ENCODE measurements at places on chromosomes 3 and 15.

- DNase-seq, result no peak
Observed at GRCh38 chr3:270688-271087, 74.1 kb downstream of the CHL1 start.

- no peak for DNase-seq
Observed at GRCh38 chr15:77064539-77065308, 6.2 kb downstream of the TSPAN3 start.

DNA sequence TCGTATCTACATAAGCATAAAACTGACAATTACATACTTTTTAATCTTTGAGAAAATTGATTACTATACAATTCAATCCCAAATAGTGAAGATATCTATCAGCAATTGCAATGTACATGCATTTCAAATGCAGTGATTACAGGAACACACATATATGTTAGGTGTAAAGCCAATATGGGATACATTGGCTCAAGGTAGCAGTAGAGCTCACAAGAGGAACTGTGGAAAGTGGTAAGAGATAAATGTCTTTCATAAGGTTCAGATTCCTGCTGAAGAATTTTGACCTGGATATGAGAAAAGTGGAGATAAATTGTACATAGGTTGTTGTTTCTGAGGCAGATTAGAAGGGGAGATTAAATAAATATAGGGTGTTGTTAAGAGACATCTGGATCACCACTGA is 1280.5 kb downstream of the OTOL1 start:
- no peak for DNase-seq

DNA sequence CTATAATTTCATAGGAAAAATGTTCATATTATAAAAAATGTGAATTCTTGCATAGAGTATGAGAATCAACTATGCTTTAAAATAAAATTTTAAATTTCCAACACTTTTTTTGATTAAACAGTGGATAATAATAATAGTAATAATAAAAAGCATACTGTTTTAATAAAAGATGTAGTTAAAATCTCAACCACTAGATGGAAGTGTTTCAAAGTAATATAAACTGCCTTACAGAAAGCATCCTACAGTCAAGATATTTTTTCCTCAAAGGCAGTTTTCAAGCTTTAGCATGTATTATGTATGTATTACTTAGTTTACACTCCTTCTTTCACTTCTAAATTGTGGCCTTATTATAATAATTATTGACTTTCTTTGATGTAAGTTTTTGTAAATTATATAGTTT is 217.5 kb downstream of the CHL1 start:
- DNase-seq, result no peak

DNA sequence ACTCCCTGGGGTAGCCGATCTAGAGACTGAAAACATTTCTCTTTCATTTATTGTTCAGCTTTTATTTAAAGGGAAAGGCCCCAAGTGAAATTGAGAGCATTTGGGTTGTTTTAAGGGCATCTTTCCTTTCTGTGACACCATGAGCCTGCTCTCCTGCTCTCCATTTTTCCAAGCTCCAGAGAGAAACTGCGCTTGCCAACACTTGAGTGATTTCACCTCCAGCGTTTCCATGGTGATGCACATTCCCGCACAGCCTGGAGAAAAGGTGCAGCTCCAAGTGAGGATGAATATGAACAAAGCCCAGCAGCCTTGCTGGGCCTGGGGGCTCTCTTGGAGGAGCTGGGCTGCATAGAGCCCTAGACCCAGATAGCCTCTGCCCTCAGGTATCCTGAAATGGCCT is 159.2 kb upstream of the PPP2R3A start:
- DNase-seq, result no peak

DNA sequence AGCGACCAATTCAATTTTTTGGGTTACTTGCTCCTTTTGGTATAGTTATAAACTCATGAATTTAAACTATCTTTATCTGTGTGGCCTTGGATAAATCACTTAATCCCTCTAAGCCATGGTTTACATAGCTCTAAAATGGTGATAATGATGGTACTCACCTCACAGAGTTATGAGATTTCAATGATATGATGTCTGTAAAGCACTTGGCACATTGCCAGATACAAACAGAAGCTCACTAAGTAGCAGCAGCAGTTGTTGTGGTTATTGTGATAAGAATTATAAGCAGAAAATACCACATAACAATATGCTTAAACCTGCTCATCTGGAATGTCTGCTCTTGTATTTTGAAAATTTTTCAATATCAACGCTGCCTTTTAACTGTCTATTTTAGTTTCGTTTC is 185.1 kb upstream of the SNTN start:
- no peak for DNase-seq

GRCh38 chr15:41567862-41568261 is 8.8 kb downstream of the TYRO3 start:
- no peak for DNase-seq

DNA sequence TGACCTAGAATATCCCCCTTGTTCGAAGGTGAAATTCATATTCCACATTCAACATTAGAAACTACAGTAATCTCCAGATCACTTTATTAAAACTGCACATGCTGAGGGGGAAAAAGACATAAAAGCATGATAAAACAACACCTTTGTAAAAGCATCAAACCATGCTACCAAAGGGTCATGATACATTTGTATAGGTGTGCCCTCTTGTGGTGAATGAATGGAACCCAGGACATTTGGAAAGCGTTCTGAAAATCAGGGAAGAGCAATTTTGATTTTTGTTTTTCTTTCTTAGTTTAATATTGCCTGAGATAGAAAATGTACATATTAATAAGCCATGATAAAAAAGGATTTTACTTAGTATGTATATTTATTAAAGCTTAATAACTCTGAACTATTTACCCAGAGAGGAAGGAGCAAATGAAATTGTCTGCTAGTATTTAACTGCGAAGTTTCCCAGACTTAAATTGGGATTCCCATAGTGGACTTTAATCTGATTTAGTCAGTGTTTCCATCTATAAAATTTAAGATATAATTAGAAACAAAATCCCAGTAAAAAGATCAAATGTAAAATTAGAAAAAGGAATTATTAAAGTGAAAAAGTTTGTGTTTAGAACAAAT is 105.8 kb upstream of the ARL6 start:
- no peak for DNase-seq

DNA sequence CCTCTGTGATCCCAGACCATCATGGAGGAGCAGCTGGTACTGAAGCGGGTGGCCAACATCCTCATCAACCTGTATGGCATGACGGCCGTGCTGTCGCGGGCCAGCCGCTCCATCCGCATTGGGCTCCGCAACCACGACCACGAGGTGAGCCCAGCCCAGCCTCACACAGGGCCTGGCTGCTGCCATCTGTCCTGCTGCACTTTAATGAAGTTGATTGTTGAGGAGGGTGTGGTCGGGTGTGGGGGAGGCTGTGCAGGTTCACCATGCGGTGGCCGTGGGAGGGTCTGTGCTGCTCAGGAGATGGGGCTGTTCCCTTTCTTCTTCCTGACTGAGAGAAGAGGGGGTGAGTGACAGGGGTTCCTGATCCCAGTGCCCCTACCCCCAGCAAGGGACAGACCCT is 30.6 kb downstream of the ACAD9 start:
- DNase-seq, result no peak

GRCh38 chr3:26657348-26657976 is 34.9 kb downstream of the LRRC3B start:
- DNase-seq, result no peak

Data from stimulated activated CD8-positive, alpha-beta memory T cell treated with anti-CD3 and anti-CD28 coated beads, Interleukin-4, amount 100 ng/mL, for 4 hours (primary cell).